ENCODE measurements at places on chromosomes 5 and 9.

- DNase-seq = no peak
Measured at GRCh38 chr5:124395287-124395686, 351.2 kb downstream of the ZNF608 start.

- DNase-seq = no peak
Measured at GRCh38 chr9:121268598-121268850, 562 bp downstream of the GSN start.

- no peak for DNase-seq
Measured at GRCh38 chr5:96952118-96952750, 16.4 kb downstream of the LNPEP start.

- DNase-seq = no peak
Measured at GRCh38 chr5:77015938-77016569, 14.2 kb upstream of the AGGF1 start.

DNA sequence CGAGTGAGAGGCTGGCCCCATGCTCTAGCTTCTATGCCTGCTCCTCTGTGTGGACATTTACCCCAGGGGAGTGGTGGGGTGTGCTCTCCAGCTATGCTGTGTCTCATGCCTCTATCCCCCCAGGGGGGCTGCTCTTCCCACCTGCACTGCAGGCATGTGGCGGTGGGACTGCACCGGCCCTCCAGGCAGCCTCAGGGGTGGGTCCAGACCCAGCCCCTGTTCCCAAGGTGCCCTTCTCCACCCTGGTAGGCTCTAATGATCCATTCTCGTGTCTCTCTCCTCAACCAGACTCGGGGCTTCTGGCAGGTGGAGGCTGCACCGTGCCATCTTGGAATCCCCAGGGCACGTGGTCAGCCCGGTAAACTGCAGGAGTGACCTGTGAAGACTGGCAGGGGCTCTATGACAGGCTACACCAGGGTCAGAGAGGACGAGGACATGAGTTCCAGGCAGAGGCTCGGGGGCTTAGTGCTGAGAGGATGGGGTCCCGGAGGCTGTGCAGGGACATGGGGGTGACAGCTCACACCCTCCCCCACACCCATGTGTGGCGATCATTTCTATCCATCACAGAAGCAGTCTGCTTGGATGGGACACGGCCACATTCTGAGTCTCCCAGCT is 22.7 kb upstream of the COL5A1 start:
- no peak for DNase-seq

DNA sequence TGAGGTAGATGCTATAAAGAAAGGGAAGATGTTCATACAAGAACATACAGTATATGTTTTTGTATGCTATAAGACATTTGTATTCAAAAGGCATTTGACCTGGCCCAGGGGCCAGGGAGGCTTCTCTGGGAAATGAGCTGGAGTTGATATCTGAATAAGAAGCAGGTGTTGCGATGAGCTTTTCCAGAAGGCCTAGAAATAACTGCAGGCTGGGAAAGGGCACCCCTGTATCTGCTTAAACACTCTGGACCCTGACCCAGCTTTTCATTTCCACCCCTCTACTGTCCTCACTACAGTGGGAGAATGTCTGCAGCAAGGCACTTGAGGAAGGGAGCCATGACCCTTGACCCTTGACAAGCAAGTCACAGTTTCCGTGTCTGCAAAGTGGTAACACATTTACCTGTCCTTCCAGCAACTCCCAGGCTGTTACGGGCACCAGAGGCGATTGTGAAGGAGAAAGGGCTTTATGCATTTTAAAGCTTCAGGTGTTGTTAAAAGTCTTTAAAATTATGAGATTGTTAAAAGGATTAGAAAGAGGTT is 88.2 kb upstream of the PANK3 start:
- no peak for DNase-seq

GRCh38 chr9:130528674-130529073 is 50.7 kb upstream of the FUBP3 start:
- DNase-seq = no peak

GRCh38 chr5:22665801-22666200 is 187.3 kb downstream of the CDH12 start:
- no peak for DNase-seq

GRCh38 chr5:135189024-135189423 is 155.0 kb upstream of the PITX1 start:
- no peak for DNase-seq

GRCh38 chr9:12680341-12680740 is 12.8 kb upstream of the TYRP1 start:
- no peak for DNase-seq

GRCh38 chr5:163757344-163757743 is 251.9 kb downstream of the MAT2B start:
- DNase-seq = no peak

DNA sequence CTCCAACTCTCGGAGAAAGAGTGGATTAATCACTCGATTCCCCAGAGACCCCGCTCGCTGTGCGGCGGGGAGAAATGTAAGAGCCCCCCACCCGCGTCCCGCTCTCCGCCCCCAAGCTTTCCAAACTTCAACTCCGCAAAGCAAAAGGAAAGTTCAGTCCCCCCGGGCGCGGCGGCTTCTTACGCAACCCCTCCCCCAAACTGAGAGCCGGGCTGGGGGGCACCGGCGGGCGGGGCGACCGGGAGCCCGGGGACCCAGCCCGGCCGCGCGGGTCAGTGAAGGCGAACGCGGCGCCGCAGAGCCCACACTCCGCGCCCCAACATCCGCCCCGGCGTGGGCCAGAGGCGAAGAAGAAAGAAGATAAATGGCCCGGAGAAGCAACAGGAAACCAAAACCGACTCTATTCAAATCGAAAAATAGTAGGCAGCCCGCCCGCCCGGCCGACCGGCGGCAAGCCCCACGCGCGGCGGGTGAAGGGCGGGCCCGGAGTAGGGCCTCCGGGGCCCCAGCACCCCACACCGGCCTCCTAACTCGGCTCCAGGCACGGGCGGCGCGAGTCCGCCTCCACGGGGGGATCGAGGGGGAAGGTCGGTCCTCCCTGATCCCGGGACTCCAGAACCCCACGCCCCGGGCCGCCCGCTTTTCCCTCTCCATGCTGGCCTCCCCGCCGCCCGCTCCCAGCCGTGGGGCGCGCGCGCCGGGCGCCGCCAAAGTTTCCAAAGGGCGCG is 720 bp downstream of the NOTCH1 start:
- DNase-seq = no peak

GRCh38 chr5:112165897-112166737 is 253.0 kb downstream of the EPB41L4A start:
- DNase-seq = no peak

All from NCI-H526 (cell line).